ENCODE measurements at places on chromosomes 5 and 9.

DNA sequence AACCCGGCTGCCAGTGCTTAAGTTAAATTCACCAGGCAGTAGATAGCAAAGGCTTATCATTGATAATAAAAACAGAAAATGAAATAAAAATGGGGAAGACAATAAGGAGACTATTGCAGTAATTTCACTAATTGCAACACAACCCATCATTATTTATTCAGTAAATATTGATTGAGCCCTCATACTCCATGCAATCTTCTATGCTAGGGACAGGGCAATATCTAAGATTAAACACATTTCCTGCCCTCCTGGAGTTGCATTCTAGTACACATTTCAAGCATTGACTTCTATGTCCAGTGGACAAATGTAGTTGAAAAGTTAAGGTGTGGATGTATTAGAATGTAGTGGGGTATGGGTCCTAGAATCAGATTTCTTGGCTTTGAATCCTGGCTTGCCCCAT is 12.8 kb downstream of the MEGF10 start:
- no peak for DNase-seq

- DNase-seq, result no peak
Observed at GRCh38 chr5:114387433-114387832, 25.6 kb downstream of the KCNN2 start.

DNA sequence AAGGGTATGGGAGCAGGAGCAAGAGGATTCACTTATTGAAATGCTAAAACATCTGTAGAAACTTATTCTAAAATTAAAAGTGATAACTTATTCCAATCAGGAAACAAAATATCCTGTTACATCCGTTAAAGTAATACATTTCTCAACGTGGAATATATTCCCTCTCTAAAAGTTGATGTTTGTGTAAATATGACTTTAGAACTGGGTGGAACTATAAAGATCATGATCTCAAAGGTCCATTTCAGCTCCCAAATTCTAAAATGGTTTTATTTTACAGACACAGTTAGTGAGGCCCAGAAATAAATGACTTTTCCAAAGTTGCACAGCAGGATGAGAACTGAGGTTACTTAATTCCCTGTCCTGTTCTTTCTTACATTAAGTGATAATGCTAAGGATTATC is 21.1 kb downstream of the ISOC1 start:
- no peak for DNase-seq

- no peak for DNase-seq
Observed at GRCh38 chr5:72653586-72653985, 146.4 kb upstream of the ZNF366 start.

GRCh38 chr5:111787006-111787405 is 30.0 kb upstream of the NREP start:
- DNase-seq, result no peak

DNA sequence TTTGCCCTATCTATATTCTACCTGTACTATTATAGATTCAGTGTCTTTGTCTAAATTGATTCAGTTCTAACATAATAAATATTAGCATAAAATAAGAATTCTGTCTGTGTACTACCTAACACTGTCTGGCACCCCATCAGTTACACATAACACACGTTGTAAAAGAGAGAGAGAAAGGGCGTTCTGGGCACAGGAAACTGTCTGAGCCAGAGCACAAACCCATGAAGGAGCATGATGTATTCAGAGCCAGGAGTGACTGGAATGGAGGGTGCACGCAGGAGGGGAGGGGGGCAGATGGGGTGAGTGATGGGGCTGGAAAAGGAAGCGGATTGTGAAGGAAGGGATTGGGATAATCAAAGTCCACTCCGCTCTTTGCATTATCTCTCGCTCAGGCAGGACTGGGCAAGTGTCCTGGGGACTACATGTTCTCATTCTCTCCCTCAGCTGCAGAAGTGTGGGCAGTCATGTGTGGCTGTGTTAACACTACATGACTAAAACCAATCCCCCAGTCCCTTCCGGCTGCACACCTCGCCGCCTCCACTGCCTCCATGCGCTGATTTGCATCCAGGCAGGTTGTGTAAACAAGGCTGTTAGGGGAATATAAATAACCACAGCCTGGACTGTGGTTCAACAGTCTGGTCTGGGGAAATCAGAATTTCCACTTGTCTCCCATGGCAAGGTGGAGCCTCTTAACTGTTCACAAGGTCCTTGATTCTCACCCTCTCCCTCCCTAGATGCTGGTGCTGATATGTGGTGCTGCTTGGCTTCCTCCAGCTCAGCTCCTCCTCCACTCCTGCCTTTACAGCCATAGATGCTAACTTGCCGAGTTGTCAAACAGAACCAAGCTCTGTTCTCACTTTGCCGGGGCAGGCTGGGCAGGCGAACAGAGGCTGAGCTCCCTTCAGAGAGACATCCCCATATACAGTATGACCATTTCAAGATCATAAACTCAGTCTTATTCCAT is 367.5 kb upstream of the BRINP1 start:
- DNase-seq, result no peak

GRCh38 chr9:137683262-137683864 is 64.6 kb downstream of the EHMT1 start:
- no peak for DNase-seq

GRCh38 chr5:112694853-112695709 is 42.6 kb upstream of the APC start:
- DNase-seq, result peak; percentile 59

DNA sequence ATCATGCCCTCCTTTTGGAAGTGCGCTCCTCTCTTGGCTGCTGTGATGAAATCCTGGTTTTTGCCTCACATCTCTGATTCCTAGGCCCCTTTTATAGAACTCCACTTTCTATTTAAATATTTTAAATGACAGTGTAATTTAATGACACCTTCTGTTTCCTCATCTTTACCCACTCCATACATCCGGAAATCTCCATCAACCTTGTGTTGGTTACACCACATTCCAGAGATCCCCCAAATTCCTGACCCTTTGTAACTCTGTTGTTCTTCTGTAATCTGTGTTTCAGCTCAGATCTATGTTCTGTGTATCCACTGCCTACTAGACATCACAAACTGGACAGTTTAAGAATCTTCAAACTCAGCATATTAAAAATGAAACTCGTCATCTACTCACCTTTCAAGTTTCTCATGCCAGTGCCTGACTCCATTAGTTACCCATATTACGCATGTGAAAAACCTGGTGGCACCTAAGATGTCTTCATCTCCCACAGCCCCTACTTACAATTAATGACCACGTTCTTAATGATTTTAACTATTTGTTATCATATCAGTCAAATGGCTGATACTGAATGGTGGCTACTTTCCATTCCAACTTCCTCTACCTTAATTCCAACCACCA is 25.1 kb downstream of the PARP8 start:
- no peak for DNase-seq

DNA sequence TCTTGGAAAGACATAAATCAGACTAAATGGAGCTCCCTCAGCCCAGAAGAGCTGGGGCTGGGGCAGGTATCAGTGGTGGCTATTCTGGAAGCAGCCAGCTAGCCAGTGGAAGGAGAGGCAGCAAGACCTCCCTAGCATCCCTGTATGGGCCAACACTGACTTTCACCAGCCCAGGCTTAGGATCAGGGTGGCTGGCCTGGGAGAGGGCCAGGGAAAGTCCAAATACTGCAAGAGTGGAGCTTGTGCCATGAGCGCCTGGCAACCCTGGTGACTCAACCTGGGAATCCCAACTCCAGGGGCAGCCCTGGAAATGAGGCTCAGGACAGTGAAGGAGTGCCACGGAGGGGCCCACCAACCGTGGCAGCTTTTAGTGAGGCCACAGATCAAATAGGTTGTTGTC is 7.6 kb upstream of the IRF1 start:
- DNase-seq, result no peak

DNA sequence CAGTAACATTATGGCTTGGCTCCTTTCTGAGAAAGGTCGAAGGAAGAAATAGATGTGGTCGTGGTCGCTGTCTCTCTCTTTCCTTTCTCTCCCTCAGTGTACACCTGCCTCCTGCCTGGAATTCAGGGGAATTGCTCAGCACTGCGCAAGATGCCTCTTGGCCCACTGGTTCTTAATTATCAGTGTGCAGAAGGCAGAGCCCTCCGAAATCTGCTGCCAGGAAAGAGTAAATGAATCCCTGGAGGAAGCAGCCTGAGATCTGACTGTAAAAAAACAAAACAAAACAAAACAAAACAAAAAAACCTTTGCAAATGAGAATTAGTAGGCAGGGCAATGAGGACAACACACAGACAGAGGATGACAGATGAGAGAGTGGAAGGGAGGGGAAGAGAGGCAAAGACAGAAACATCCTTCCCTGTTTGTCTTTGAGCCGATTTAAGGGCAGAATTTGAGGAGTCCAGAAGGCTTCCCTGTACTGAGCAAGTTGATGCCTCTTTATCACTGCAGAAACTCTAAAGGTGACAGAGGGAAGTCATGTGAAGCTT is 113.8 kb upstream of the PUM3 start:
- no peak for DNase-seq

DNA sequence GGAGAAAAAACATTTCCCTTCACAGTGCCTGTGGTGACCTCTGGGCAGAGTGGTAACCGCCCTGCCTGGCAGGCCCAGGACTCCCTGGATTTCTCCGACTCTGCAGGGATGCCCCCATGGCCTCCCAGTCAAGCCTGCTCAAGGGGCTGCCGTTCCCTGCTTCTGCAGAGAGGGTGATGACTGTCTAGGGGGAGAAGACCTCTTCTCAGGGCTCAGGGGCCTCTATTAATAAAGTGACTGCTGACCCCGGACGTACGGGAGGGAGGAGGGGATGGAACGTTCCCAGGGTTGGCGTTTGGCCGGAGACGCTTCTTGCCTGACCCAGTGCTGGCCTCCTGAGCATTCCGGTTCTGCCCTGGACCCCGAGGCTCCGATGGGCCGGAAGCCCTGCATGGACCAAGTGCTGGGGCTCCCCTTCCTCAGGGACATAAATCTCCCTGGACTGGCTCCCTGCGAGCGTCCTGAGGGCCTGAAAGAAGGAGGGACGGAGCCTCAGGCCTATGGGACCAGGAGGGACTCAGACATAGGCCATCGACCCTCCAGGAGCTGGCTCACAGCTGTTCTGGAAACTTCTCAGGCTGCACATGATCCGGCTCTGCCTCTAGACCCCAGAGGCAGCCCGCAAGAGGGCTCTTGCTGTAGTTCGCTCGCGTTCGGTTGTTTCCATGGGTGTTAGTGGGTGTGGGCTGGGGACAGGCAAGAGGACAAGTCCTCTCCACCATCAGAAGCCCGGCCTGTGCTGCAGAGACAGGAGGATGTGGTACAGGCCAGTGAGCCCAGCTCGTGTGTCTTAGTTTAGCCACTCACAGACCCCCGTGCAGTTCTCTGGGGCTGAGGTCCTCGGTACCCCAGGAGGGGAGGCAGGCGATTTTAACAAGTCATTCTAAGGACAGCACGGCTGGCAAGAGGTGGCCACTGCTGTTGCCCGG is 8.1 kb upstream of the RNU6ATAC start:
- no peak for DNase-seq

GRCh38 chr9:114178756-114179450 is 23.6 kb downstream of the COL27A1 start:
- DNase-seq, result no peak

GRCh38 chr9:36120705-36121104 is 15.8 kb upstream of the GLIPR2 start:
- no peak for DNase-seq

DNA sequence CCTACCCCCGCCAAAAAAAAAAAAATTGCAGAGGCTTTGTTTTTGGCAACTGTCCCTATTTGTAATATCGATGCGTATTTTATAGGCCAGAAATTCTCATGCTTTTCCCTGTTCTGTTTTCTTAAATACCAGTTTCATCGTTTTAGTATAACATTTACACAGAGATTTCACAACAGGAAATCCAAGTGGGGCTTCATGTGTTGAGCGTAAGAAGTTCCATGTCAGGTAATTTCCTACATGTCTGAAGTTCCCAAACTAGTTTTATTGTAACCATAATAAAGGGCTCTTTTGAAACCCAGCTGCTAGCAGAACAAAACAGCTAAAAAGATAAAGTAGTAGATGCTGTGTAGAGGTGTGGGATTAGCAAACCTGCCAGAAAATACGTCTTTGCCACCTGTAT is 4.2 kb downstream of the SMC5 start:
- DNase-seq, result peak; percentile 32

GRCh38 chr9:37951671-37952449 is 47.9 kb upstream of the SLC25A51 start:
- DNase-seq, result no peak

DNA sequence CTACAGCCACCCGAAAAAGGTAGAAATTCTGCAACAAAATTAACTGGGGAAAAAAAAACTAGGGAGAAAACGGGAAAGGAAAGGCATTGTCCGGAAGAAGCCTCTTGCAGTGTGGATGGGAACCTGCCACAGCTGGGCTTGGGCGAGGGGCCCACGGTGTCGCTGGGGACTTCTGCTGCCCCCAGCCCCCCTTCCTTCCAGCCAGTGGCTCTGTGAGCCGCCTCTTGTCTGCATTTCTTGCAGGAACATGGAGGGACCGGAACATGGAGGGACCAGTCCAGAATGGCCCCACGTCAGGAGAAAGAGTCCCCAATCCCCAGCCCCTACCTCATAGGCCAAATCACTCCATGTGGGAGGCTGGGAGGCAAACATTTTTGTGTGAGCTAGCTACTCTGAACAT is 36.9 kb upstream of the EXOC3 start:
- no peak for DNase-seq

GRCh38 chr9:33923998-33924701 is 107.2 kb downstream of the UBE2R2 start:
- no peak for DNase-seq

GRCh38 chr5:158746979-158747378 is 352.7 kb downstream of the EBF1 start:
- no peak for DNase-seq

GRCh38 chr9:13264788-13265187 is 14.7 kb downstream of the MPDZ start:
- DNase-seq, result no peak

GRCh38 chr5:485946-486491 is 38.2 kb downstream of the SLC9A3 start:
- no peak for DNase-seq

DNA sequence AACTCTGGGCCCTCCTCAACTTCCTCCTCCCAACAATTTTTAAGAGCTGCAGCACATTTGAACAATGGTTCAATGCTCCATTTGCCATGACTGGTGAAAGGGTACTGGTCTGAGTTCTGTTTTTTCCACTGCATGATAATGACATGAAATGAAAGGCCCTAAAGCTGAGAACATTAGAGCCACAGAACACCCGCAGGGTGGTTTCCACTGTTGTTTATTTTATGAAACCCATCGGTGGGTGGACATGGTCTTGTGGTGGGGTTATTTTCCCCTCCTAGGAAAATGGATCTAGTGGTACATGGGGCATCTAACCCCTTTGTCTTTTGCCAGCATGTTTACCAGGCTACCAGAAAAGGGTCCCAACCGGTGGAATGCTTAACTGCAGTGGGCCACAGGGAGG is 71.8 kb downstream of the SMARCA2 start:
- no peak for DNase-seq

GRCh38 chr5:11143456-11144267 is 382.6 kb upstream of the DAP start:
- no peak for DNase-seq
